ENCODE measurements at places on chromosomes 16 and 17.
A peak's percentile ranks its signal among the peaks of the same experiment; 100 is the strongest.

GRCh38 chr16:21060027-21060510 is 90.6 kb downstream of the DNAH3 start:
- no peak for DNase-seq

GRCh38 chr16:55508941-55509931 is at the start of gene LPCAT2:
Gene LPCAT2, plus strand, starts transcription at chr16:55509072. Its CDS starts 110 bp downstream, at chr16:55509182.
- DNase-seq = peak; percentile 88

DNA sequence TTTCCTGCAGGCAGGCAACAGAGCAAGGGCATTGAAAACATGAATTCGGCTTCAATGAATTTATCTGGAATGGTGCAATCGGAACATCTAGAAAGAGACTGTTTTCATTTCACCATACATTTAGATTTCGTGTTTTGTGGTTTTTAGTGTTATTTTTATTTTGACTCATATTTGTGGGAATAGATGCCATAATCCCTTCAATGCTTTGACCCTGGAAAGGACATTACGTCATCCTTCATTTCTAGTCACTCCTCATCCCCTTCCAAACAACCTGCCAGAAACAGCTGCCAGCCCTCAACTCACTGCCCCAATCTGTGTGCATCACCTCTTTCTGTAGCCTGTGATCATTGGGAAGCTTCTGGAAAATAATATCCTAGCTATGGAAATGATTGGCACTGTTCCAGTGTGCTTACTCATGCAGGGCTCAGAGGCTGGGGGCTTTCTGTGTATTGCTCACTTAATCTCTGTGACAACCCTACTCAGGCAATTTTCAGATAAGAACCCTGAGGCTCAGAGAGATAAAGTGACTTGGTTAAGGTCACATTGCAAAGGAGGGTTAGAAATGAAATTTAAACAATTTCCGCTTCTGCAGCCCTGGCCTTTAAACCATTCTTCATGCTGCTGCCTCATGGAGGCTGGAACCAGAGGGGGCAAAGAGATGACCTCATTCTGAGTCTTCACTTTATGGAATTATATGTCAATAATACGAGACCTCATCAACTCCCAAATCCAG is 9.5 kb upstream of the KSR1 start:
- DNase-seq = peak; percentile 85

DNA sequence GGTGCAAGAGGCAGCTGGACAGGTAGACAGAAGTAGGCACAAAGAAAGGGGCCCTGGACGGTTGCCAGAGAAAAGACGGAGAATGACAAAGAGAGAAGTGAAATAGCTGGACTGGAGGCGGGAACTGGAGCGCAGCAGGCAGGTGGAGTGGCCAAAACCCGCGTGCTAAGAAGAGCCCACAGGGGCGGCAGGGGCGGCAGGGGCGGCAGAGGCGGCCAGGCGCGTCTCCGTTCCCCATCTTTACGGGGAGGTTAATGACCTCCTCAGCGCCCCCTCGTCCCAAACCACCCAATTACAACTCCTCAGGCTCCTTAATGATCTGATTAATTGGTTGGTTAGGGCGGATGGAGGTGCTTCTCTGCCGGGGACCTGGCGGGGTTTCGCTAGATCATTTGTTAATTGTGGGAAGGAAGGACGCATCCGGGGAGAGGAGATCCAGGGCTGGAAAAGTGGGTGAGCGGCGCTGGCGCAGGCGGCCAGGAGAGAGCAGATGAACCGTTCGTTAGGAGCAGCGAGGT is 15.4 kb upstream of the HOXB9 start:
- DNase-seq = no peak

DNA sequence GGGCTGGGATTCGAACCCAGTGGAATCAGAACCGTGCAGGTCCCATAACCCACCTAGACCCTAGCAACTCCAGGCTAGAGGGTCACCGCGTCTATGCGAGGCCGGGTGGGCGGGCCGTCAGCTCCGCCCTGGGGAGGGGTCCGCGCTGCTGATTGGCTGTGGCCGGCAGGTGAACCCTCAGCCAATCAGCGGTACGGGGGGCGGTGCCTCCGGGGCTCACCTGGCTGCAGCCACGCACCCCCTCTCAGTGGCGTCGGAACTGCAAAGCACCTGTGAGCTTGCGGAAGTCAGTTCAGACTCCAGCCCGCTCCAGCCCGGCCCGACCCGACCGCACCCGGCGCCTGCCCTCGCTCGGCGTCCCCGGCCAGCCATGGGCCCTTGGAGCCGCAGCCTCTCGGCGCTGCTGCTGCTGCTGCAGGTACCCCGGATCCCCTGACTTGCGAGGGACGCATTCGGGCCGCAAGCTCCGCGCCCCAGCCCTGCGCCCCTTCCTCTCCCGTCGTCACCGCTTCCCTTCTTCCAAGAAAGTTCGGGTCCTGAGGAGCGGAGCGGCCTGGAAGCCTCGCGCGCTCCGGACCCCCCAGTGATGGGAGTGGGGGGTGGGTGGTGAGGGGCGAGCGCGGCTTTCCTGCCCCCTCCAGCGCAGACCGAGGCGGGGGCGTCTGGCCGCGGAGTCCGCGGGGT is at the start of gene CDH1:
TSS of gene CDH1 (plus strand) at position 247 of the 684 bp plus-strand sequence. CDS start at position 371, 124 bp downstream.
- no peak for DNase-seq

- peak; percentile 93 for DNase-seq
Observed at GRCh38 chr17:45719335-45720071, 64.6 kb upstream of the CRHR1 start.

DNA sequence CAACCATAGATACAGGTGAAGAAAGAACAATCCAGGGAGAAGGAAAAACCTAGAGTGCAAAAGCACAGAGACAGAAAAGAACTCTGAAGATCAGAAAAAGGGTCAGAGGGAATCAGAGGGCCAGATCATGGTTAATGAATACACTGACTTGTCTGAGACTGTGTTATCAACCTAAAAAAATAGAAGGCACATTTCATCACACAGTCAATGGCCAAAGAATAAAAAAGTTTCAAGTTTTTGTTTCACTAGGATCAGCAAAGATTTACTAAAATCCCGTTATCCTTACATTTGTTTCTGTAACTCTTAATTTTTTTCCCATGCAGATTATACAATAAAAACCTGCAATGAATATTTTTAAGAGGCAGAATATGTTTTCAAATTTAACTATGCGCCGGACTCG is 38.5 kb downstream of the CNOT1 start:
- DNase-seq = no peak

GRCh38 chr17:29443041-29443739 is 53.0 kb downstream of the TAOK1 start:
- no peak for DNase-seq

DNA sequence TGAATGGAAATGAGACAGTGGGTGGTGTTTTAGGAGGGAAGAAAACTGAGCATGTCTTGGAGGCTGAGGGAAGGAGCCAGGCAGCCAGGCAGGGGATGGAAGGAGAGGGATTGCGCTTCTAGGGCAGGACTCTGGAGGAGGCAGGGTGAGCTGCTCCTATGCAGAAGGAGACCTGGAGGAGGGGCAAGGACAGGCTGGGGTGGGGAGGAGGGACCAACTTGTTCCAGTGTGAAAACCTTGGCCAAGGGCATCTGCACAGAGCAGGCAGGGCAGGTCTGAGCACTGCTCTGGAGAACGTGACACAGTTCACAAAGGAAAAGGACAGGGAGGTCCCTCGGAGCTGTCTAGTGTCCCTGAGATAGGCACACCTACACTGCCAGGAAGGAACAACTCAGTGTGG is 5.5 kb downstream of the GALK1 start:
- no peak for DNase-seq

- no peak for DNase-seq
Observed at GRCh38 chr16:25707982-25708583, 16.3 kb downstream of the HS3ST4 start.

DNA sequence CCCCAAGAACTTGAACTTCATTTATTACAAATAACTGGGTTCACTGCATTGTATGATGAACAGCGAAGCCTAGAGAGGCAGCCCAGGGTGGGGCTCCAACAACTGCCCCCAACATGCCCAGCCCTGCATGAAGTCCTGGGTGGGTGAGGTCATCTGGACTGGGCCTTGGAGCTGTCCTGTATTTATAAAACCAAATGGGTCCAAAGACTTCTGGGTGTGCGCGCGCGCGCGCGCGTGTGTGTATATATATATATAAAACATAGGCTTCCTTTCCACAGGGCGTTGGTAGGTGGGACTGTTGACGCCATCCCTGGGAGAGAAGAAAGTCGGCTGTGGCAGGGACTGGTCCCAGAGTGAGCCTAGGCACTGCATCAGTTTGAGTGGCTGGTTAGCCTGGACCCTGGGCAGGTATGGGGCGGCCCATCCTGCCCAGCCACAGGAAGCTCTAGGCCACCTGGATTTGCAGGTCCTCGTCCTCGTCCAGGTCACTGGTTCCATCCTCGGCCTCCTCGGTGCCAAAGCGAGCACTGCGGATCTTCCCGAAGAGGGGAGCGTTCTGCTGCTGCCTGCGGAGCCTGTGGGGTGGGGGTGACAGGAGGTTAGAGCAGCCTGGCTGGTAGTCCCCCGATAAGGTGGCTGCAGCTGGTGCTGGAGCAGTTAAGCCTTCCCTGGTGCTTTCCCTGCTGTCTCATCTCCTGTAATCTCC is 23.9 kb downstream of the CCDC102A start:
- no peak for DNase-seq

GRCh38 chr17:69710926-69711325 is 296.4 kb downstream of the MAP2K6 start:
- no peak for DNase-seq

- DNase-seq = no peak
Observed at GRCh38 chr17:44801880-44802279, 28.2 kb downstream of the GJC1 start.

DNA sequence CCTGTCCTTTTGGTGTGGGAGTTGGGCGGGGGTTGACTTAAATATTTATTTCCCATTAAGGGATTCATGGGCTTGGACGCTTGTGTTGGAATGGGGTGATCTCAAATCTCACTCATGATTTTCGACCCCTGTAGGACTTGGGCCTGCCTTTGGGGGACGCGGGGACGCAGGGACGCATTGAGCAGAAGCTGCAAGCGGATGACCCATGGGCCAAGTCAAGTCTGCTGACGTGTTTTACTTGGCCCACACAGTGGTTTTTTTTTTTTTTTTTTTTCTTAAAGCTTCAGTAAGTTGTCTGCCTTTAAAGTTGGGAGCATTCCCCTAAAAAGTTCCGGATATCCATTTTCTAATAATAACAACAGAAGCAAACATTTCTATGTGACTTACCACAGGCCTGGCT is 28.9 kb downstream of the CMIP start:
- DNase-seq = no peak

GRCh38 chr16:50459496-50460080 is 88.6 kb upstream of the NKD1 start:
- no peak for DNase-seq

DNA sequence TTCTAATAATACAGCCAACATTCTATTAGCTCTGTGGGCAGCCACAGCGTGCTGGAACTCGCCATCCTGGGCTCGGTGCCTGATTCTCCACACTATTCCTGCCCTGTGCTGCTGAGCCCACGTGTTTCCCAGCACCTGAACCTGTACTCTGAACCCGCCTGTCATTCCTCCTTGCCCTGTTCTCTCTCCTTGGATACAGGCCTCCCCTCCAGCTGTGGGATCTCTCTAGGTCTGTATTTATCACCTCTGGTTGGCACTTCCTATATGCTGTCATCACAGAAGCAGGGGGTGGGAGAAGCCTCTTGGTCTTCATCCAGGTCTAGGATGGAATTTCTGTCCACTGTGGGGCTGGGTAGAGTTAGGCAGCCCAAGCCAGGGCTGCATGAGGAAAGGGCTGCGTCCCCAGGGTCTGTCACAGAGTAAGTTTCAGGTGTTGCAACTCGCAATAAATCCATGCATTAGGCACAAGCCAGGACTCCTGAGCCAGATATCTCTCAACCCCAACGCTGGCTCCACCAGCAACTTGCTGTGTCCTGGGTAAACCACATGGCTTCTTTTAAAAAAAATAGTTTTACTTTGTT is 56.0 kb downstream of the ABAT start:
- DNase-seq = no peak

DNA sequence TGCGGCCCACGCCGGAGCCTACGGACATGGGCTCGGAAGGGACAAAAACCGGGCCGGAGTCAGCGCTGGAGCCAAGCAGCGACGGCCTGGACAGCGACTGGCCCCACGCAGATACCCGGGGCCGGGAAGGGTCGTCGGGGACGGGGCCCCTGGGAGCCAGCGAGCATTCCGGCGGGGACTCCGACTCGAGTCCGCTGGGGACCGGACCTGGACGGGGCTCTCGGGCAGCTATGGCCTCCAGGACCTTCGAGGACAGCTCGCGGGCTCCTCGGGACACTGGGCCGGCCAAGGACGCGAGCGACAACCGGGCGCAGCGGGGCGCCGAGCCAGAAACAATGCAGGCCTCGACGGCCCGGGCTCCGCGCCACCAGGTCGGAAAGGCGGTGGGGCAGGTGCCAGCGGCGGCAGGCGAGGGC is 1.0 kb downstream of the MYO15B start:
- DNase-seq = no peak

DNA sequence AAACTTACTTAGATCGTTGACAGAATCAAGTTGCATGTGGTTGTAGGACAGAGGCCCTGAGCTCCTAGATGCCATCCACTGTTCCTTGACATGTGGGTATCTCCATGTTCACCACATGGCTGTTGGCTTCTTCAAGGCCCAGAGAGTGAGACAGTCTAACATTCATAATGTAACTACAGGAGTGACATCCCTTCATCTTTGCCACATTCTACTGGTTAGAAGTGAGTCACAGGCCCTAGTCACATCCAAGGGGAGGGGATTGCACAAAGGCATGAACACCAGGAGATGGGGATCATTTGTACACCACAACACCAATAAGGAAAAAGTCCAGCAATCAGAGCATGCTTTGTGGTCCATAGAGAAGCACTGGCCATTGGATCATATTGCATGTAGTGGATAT is 56.6 kb downstream of the WSCD1 start:
- DNase-seq = no peak

DNA sequence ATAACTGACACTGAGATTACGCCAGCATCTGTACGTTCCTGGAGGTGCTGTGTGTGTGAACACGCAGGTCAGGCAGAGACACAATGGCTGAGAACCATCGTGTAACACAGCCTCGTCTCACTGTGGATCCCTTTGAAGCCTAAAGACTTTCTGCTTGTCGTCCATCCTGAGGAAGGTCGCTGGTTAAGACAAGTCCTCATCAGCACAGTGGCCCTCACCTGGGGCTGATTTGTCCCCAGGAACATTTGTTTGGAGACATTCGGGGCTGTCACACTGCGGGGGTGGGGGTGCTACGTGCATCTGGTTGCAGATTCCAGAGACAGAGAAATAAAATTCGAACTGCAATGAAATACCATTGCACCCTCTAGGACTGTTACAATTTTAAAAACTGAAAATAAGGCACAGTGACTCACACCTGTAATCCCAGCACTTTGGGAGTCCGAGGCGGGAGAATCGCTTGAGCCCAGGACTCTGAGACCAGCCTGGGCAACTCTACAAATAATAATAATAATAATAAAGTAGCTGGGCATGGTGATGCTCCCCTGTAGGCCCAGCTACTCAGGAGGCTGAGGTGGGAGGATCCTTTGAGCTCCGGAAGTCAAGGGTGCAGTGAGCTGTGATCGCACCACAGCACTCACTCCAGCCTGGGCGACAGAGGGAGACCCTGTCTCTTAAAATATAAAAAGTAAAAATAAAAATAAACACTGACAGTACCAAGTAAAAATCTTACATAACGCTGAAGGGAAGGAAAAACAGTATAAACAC is 112.0 kb upstream of the METRNL start:
- DNase-seq = no peak

GRCh38 chr17:12739500-12739899 is 49.8 kb upstream of the ARHGAP44 start:
- no peak for DNase-seq
